ENCODE measurements at places on chromosomes 5 and 9. TPM values are rescaled to one million over a fixed set of nuclear protein-coding genes. Genes with fewer than 3 reads are reported as not detected.

DNA sequence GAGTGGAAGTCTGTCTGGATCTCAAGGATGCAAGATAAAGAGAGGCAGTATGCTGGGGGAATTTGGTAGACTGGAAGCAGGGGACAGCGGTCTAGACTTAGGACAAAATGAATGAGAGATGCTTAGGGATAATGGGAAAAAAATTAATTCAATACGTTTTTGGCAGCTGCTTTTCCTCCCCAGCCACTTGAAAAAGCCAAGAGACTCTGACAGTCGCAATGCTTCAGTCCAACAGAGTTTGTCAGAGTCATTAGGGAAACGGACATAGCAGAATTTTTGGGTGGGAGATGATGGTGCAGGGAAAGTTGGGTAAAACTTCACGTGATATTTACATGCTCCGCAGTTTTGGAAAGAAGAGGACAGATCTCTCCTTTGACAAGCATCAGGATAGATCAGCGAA lies 129.7 kb downstream of the GOLPH3 start:
- DNase-seq: no peak

Gene ANAPC2
- total RNA-seq: 50.2 TPM

DNA sequence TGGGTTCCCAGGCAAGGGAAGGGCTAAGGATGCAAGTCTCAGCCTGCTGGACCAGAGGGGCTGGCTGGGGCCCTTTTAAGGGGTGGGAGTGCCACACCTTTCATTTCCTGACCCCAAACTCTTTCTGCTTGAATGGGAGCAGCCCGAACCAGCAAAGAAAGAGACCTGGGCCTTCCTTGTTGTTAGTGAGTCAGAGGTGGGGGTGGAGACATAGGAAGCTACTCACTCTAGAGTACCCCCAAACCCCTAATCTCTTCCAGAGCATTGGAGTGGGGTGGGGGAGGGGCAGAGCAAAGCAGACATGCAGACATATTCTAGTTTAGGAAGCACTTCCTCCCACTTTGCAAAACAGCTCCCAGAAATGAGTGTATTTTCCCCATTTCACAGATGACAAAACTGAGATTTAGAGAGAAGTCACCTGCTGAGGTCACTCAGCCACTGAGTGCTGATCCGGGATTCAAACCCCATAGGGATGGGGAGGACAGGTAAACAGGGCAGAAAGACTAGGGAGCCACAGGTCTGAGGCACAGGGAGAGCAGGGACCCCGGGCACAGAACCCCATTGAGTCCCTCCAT lies 6.0 kb upstream of the AQP3 start:
- no peak for DNase-seq

GRCh38 chr9:36731068-36731956 lies 158.6 kb downstream of the MELK start:
- no peak for DNase-seq

GRCh38 chr9:105822814-105823213 lies 128.5 kb downstream of the TMEM38B start:
- no peak for DNase-seq

- no peak for DNase-seq
Measured at GRCh38 chr9:21684231-21684630, 118.2 kb upstream of the MTAP start.

- no peak for DNase-seq
Measured at GRCh38 chr9:106897751-106898150, 34.8 kb downstream of the ZNF462 start.
